Tongue (tissue), 3 donors: ENCODE measurements at places on chromosomes 16 and 17.

DNA sequence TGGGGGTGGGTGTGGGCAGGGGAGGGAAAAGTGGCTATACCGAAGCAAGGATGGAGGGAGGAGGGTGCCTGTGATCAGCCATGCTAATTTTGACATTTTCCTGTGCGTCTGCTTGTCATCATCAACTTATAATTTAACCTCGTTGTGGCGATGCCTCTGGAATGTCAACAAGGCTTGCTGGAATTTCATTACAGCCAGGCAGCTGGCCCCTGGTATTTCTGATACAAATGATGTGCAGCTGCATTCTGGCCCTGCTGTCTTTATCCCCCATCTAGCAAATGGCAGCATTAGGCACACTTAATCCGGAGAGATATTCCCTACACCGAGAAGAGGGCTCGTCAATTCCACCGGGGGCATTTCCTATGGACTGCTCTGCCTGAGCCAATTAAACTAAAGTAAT, 278.3 kb upstream of the CCL2 start:
- DNase-seq, result peak; percentile 74

GRCh38 chr17:56083475-56083874, 69.8 kb upstream of the ANKFN1 start:
- no peak for DNase-seq

DNA sequence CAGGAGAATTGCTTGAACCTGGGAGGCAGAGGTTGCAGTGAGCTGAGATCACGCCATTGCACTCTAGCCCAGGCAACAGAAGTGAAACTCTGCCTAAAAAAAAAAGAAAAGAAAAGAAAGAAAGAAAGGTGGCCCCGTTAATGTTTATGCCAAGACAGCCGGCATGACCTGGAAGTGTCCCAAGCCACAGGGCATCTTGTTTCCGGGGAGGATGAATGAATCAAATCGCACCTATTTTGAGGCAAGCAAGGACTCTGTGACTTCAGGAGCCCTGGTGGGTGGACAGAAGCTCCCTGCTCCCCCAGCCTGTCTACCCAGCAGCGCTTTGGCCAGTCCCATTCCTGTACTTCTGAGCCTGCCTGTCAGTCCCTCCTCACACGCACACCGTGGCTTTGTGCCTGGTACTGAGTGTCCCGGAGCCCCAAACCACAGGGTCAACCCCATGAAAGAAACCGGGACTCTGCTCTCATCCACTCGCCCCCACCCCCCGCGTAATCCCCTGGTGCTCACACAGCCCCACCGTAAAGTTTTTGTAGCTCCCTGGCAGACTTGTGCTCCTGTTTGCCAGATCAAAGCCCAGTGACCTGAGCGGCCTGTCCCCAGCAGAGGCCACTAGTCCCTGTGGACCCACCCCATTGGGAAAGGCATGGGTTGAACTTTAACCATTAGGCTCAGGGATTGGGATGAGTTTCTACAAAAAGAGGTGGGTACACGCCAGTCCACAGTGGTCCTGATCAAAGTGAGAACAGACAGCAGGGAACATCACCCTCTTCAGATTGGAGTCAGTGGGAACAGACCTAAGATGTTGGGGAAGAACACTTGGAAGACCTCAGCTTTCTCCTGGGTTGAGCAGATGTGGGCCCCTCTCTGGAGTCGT, 19.3 kb downstream of the CD2BP2 start:
- no peak for DNase-seq

GRCh38 chr16:58855291-58855863, 121.3 kb upstream of the GOT2 start:
- DNase-seq, result no peak

GRCh38 chr17:5194346-5194745, 2.7 kb upstream of the ZNF594 start:
- DNase-seq, result no peak

DNA sequence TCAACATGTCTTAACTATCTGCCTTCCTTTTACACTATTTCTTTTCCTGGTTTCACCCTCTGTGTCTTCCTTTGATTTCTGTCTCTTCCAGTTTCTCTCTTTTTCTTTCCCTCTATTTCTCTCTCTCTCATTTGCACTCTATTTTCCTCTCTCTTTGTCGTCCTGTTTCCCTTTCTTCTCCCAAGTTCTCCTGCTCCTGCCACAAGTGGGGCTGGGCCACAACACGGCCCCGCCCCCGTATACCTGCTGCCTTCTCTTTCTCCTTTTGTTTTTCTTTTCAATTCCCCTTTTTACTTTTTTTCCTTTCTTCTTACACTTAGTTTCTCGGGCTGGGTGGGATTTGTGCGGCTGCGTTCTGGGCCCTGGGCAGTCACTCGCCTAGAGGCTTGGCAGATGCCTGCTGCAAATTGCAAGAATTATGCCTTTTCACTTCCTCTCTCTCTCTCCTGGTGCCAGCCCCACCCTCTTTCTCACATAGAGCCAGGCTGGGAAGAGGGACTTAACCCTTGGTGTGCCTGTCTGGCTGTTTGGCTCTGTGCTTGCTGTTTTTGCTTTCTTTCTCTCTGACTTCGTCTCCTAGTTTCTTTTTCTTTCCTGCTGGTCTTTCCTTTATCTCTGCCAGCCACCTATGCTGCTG, 2139.4 kb downstream of the TP53TG3F start:
- no peak for DNase-seq

- DNase-seq, result no peak
Measured at GRCh38 chr17:66649818-66650543, 184.9 kb upstream of the CACNG5 start.

DNA sequence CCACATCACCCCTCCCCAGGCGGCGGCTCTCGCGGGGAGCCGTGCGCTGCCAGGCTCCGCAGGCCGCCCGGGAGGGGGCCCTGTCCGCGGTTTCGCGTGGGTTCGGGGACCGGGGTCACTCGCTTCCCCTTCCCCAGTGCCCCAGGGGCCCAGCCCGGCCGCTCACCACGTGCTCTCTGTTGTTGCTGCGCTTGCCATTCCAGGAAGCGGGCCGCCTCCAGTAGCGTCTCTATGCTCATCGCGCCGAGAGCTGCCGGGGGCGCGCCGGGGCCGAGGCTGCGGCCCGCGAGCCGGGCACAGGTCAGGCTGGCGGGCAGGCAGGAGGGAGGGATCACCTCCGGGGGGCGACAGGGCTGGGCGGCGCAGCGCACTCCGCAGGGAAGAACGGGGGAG, 390 bp downstream of the MNT start:
- DNase-seq, result peak; percentile 60

DNA sequence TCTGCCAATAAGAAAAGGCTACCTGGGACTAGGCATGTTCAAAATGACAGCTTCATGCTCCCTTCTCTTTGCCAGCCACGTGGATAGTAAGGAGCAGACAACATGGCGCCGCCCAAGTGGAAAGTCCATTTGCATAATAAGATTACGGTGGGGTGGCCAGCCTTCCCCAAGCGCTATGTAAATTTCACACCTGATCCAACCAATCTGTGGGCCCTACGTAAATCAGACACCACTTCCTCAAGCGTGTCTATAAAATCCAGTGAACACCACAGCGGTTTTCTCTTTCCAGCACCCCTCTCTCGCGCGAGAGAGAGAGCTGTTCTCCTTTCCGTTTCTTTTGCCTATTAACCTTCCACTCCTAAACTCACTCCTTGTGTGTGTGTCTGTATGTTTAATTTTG, 140.3 kb upstream of the ERCC4 start:
- DNase-seq, result no peak

GRCh38 chr17:66466840-66467367, 164.5 kb downstream of the PRKCA start:
- peak; percentile 85 for DNase-seq

GRCh38 chr17:79798299-79799173, 1.7 kb upstream of the CBX8 start:
- DNase-seq, result peak; percentile 54

DNA sequence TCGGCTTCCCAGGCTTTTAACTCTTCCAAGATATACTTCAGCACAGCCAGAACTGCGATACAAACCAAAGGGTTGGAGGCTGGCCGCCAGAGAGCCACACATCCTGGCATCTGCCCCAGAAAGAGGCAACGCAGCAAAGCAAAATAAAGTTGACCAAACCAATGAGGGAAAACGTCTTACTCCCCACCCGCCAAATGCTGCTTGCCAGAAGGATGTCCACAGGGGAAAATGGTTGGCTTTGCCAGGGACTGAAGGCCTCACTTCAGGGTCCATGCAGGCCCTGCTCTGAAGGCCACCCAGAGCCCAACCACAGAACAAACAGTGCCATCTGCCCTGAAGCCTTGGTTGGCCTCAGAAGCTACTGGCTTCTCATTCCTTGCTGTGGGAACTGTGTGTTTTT, 15.0 kb downstream of the CACNG1 start:
- DNase-seq, result no peak

GRCh38 chr16:68444056-68444657, 4.2 kb downstream of the SMPD3 start:
- peak; percentile 76 for DNase-seq

- DNase-seq, result peak; percentile 28
Measured at GRCh38 chr16:7270823-7271222, 61.8 kb upstream of the RBFOX1 start.

GRCh38 chr17:68457168-68457538, at the start of gene WIPI1:
TSS of gene WIPI1 (minus strand) at chr17:68457496. CDS start at chr17:68457421, 75 bp downstream.
- DNase-seq, result no peak

DNA sequence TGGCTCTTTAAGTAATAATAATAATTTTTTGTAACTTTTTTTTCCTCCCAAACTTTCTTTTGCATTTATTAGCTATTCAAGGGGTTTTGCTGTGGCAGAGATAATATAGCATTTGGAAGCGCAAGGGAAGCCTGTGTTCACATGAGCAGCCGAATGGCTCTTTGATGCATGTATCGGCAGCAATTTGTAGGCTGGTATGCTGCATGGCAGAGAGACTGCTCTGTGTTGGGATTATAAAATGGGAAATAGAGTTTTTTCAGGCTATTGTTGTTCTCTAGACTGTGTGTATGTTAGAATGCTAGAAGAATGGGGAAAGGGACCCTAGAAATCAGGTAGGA, 94.6 kb upstream of the SALL1 start:
- DNase-seq, result no peak

DNA sequence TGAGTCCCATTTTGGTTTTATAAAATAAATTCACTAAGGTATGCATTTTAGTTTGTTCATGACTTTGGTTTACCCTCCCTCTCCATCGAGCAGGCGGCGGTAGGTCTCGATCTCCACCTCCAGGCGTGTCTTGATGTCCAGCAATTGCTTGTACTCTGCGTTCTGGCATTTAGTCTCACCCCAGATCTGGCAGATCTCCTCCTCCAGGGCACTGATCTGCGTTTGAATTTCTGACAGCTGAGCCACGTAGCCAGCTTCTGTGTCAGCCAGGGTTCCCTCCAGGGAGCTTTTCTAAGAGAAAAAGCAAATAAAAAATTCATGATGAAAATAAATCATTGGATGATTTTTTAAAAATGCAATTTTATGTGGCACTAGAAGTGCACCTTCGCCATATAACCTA, 4.2 kb downstream of the KRT24 start:
- DNase-seq, result peak; percentile 69

DNA sequence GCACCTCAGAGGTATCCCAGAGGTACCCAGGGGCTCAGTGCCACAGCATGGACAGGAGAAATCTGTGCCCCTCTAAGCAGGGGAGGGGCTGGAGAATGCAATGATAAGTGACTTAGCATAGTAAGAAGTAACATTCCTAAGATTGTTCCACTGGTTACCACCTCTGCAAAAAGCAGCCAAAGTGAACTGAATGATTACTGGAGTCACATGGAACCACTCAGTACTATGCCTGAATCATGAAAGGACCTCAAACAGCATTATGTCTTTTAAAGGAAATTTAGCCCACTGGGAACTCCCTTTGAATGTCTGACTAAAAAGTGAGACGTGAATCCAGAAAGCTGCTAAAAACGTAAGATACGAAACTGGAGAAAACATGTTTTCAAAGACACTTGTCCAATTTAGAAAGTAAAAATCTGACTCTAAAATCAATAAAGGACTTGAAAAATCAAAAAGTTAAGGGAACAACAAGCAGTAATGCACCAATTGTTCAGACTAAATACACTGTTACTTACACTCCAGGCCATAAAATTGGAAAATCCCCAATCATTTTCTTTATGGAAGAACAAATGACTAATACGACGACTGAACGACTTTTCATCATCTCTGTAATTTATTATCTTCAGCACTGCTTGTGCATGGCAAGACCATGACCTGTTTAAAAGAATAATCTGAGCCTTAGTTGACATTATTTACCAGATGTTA, 38.6 kb downstream of the LITAFD start:
- no peak for DNase-seq

DNA sequence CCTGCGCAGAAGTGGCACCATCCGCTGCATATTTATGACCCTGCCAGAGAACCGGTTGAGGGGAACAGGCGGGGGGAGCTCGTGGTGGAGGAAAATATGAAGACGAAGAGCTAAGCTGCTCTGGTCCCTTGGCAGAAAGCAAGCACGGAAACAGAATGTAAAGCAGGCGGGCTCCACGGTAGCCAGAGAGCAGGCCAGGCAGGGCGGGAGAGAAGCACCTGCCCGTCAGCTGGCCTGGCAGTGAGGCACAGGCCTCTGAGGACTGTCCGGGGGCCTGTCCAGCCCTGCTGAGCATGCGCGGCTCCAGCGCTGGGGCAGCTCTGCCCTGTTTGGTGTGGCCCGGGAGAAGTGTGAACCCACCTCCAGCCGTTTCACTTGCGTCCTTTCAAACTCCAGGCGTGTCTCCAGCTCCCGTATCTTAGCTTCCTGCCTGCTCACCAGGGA, 46.7 kb downstream of the PIPOX start:
- peak; percentile 59 for DNase-seq

- no peak for DNase-seq
Measured at GRCh38 chr17:59361386-59361785, 29.9 kb downstream of the YPEL2 start.

GRCh38 chr16:89090182-89090630, 3.4 kb upstream of the ACSF3 start:
- peak; percentile 36 for DNase-seq

- DNase-seq, result no peak
Measured at GRCh38 chr16:19833176-19833575, 51.5 kb downstream of the GPRC5B start.

DNA sequence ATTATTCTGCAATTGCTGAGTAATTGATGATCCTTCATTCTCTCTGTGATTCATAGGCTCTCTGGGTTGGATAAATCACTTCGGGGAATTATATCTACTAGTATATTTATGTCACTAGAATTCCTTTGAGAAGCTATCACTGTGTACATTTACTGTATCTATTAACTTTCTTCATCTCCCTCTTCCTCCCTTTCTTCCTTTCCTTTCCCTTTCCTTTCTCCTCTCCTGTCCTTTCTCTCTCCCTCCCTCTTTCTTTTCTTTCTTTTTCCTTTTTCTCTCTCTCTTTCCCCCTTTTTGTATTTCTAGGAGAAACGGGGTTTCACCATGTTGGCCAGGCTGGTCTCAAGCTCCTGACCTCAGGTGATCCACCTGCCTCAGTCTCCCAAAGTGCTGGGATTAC, 711.8 kb downstream of the WWOX start:
- DNase-seq, result no peak
